ENCODE measurements at places on chromosomes 13 and 19.
A peak's percentile ranks its signal among the peaks of the same experiment; 100 is the strongest.

DNA sequence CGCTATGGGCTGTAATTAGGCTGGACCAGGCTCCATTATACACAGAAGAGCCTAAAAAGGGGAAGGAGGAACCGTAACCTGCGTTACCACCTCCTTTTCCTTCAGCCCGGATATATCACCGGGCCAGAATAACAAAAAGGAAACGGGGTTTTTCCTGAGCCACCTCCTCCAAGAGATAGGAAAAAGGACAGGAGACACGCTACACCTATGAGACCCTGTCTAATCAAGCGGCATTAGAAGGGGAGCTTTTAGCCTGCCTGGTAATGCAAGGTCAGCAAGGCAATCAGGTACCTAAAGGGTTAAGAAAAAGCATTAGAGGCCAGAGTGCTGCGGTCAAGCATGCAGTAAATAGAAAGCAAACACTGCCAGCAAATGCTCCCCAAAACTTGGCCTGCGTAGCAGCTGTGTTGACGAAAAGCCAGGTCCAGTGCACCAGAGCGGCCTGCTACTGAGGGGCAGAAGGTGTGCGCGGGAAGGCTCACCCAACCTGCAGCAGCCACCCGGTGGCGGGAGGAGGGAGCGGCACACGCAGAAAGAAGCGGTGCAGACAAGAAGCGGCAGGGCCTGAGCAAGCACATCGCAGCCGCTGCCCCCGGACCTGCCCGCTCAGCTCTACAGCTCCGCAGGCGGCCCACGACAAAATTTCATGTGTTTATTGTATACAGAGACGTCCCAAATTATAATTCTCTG lies 1466.1 kb downstream of the UQCRFS1 start:
- DNase-seq = no peak

GRCh38 chr13:109720758-109721184 lies 65.6 kb downstream of the IRS2 start:
- DNase-seq = no peak

DNA sequence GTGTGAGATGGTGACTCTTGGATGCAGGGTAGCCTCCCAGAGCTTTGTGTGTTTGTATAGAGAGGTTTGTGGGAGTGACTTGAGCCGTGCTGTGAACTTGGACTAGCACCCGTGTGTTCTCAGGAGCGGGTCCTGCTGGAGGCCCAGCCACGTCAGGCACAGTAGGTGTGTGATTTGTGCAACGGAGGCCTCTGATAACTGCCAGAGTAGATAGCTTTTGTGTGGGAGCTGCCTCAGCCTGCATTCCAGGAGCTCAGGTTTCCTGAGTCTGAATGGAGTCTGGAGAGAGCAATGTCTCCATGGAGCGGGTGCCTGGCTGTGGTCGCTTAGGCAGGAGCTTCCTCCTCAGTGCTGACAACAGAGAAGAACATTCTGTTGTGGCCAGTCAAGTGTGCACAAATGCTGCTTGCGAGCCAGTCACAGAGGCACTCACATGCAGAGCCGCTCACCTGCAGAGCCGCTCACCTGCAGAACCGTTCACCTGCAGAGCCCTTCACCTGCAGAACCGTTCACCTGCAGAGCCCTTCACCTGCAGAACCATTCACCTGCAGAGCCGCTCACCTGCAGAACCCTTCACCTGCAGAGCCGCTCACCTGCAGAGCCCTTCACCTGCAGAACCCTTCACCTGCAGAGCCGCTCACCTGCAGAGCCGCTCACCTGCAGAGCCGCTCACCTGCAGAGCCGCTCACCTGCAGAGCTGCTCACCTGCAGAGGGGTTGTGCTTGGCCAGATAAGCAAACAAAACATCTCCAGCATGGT lies 32.6 kb downstream of the TFDP1 start:
- DNase-seq = no peak

DNA sequence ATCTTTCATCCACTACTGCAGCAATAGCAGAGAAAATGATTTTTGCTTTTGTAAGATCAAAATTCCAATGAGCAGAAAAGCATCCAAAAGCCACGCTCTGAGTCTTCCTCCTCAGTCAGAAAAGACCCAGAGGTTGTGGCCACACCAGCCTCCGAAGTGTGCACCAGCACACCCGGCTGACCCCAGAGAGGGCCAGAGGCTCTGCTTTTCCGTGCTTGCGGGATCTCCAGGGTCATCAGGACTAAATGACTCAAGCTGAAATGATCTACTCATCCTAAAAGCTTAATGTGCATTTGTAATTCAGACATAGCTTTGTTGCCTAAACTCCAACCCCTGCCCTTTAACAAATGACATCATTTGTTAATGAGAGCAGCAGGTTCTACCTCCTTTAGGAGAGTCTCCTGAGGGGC lies 16.5 kb downstream of the RXFP2 start:
- DNase-seq = no peak

DNA sequence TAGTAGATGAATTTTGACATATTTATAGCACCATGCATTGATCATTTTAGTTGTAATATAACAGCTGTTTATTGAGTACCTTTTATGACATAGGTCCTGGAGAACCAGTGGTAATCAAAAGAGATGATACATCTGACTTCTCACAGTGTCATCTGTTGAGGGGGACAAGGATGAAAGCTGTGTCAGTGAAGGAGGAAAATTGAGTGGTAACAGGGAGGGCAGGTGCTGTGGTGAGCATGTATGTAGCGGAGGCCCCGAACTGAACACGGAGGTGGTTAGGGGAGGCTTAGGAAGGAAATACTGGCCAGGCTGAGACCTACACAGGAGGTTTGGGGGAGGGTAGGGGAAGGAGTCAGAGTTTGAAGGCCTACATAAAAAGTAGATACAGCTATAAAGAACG lies 199.7 kb downstream of the GGACT start:
- no peak for DNase-seq

GRCh38 chr19:14127929-14128509 lies 8.4 kb downstream of the ASF1B start:
- DNase-seq = no peak

- DNase-seq = no peak
These were observed 808 bp downstream of the SLITRK5 start for GRCh38 chr13:87671753-87672605.

- no peak for DNase-seq
These were observed 27.2 kb downstream of the CNMD start for GRCh38 chr13:52712385-52712784.

GRCh38 chr19:35211545-35212230 lies 16.9 kb downstream of the FAM187B start:
- DNase-seq = peak; percentile 55

DNA sequence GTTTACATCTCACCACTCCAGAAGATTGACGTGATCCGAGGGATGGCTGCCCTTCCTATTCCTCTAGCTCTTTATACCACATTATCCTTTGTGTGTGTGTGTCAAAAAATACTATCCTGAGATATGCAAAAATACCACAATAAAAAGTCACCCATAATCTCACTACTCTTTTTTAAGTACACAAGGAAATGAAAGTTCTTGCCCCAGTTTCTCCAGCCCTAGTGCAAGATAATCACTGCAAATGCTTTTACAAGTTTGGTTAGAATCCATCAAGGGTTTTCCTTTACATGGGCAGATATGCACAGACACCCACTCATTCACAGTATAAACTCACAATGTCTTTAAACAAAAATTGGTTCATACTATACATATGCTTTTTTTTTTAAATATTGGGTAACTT lies 89.3 kb downstream of the DIAPH3 start:
- DNase-seq = no peak

DNA sequence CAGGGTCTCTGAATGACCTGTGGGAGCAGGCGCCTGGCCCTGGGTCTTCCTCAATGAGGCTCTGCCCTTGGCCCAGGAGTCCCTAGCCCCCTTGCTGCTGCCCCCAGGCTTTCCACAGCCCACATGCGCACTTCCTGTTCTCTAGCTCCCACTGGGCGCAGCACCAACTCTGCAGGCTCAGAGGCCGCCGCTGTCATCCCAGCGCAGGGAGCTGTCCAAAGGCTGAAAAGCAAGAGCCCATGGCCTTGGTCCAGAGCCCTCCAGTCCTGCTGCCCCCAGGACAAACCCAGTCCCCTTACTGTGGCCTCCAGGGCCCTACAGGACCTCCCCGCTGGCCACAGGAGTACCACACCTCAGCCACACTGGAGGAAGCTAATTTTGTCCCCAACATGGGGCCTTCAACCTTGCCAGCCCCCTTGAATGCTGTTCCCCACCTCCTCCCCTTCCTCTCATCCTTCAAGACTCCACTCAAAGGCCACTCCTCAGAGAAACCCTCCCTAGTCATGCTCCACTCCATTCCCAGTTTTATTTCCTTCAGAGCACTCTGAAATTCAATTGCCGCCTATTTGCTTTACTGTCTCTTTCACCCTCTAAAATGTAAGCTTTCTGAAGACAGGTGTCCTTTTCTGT lies 8.0 kb upstream of the POU2F2 start:
- no peak for DNase-seq

GRCh38 chr19:18738961-18739690 lies 52.0 kb downstream of the COMP start:
- no peak for DNase-seq

- DNase-seq = no peak
These were observed 7.0 kb downstream of the AP2A1 start for GRCh38 chr19:49773663-49774350.

- no peak for DNase-seq
These were observed 72.2 kb downstream of the RASA3 start for GRCh38 chr13:114059946-114060860.

DNA sequence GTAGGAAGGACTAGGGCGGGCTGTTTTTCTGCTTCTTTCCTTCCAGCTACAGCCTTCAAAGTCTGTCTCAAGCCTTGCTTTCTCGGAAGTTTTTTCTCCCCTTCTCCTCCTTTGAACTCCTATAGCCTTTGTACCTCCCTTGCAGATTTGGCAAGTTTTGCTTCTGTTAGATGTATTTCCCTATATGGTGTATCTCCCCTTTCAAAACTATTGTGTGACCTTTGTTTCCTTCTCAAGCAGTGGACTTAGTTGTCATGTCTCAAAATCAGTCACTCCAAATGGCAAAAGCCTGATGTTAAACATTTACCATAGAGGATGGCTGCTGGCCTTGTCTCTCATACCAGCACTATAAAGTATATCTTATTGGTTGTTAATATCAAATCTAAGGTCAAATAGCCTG lies 152.7 kb downstream of the FLT1 start:
- no peak for DNase-seq

- no peak for DNase-seq
These were observed 75.3 kb upstream of the GPC6 start for GRCh38 chr13:93151277-93151676.

DNA sequence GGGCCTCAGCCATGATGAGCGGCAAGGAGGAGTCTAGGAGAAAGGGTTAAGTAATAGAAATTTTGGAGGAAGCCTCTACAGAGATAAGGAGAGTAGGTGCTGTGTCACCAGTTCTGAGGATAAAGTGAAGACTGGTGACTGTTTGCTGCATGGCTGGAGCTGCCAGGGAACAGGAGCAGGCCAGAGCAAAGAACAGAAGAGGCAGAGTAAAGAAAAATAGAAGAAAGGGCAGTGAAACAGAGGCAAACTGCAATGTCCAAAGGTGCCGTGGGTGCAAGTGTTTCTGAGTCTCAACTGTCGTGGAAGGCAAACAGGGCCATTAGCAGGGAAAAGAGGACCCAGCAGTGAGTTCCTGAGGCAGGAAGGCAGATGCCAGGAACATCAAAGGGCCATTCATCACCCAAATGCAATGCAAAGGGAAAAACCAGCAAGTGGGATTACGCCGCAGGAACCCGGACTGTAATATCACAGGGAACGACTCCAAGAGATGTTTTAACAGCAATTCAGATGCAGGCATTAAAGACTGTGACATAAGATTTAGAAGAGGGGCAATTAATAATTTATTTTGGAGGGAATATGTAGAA lies 318.3 kb downstream of the FOXO1 start:
- no peak for DNase-seq

DNA sequence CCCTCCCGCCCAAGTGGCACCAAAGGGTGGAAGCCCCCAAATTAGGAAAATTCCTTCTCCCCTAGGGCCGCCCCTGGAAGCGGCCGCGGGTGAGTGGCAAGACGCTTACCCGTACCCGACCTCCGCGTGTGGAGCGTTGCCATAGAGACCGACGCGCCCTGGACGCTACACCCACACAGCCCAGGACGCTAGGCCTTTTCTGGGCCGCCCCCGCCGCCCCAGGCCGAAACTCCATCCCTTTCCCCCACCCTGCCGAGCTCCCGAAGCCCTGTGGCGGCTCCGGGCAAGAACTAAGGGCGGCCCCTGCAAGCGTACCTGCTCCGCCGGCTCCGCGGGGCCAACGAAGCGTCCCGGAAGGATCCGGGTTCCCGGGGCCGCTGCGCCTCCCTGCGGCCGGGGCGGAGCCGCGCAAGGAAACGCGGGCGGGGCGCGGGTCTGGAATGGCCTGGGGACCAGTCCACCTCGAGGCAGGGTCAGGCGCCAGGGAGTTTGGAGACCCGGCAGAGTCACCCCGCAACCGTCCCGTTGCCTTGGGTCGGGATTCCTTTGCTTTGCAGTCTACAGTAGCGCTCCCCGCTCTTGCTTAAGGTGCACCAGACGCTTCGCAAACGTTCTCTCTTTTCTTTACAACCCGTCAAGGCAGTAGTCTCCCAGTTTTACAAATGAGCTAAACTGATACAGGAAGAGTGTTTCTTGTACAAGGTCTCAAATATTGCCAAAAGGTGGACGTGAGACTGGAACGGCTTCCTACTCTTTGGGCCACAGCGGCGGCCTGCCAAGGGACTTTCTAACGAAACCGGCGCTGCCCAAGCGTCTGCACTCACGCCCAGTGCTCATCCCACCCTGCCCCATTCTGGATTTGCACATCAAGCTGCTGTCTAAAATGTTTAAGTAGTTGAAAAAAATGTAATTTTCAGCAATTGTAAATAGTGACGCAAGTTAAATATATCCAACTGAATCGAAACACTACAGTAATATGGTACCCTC lies at the start of gene NEK5:
TSS of gene NEK5 (minus strand) at position 360 of the 987 bp plus-strand sequence. CDS start 1,591 bp downstream, outside the sequence.
- peak; percentile 17 for DNase-seq

DNA sequence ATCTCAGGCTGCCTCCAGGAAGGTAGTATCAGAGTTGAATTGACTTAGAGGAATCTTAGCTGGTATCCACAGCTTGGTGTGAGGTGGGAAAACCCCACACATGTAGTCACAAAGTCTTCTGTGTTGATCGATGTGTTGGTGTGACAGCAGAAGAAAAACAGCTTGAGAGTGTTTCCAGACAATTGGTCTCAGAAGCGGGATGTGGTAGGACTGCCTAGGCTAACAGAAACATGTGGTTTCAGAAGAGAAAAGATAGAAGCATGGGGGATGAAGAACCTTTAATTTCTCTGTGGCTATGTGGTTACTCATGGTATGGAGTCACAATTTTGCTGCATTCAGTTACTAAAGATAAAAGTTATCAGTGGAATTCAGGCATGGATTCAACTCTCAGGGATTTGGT lies 134.7 kb upstream of the SLITRK5 start:
- DNase-seq = no peak

GRCh38 chr13:106534639-106535551 lies 567 bp downstream of the EFNB2 start:
- DNase-seq = no peak

Data from activated gamma-delta T cell treated with anti-CD3 and anti-CD28 coated beads, Interleukin-2, amount 50 U/mL, for 16 hours (primary cell).